Stimulated activated naive CD4-positive, alpha-beta T cell (primary cell): ENCODE measurements at places on chromosomes 7 and 10.

GRCh38 chr10:132586739-132587138 lies 49.2 kb downstream of the INPP5A start:
- DNase-seq: no peak

DNA sequence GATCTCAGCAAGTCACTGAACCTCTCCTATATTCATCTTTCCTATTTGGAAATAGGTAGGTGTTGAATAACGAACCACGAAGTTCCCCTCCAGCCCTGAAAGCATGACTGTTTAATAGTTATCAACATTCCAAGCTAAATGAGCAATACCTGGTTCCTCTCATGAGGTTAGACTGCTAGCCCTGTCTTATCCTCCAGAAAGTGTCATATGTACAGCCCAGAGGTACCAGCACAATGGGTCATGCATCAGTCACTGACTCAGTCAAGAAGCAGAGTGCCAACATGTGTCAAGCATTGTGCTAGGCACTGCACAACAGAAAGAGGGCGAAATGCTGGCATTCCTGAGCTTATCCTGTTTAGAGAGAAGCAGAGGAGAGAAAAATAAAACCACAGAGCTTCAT lies 70.0 kb downstream of the AMPH start:
- no peak for DNase-seq

- no peak for DNase-seq
Observed at GRCh38 chr7:53446170-53446569, 410.7 kb downstream of the POM121L12 start.

DNA sequence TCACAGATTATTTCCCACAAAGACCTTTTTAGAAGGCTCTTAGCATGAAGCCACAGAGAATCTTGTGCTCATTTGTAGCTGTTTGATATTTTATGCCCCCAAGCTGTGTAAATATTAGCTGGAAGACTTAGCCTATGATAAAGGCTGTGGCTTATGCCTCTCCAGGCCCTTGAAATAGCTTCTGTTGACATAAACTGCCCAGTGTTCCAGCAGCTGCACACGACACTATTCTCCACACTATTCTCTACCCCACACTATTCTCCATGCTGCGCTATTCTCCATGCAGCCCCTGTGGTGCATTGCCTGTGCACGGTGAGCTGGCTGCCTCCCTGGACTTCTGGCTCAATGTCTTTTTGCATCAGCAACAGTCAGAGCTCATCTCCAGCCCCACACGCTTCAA lies 13.1 kb downstream of the DDC start:
- no peak for DNase-seq

- no peak for DNase-seq
Observed at GRCh38 chr10:31466313-31466712, 147.3 kb downstream of the ZEB1 start.

- no peak for DNase-seq
Observed at GRCh38 chr7:82442492-82443035, 1.0 kb downstream of the CACNA2D1 start.

GRCh38 chr10:5500910-5501309 lies 1.5 kb upstream of the CALML5 start:
- no peak for DNase-seq

- peak; percentile 59 for DNase-seq
Observed at GRCh38 chr10:33155720-33156638, 178.5 kb downstream of the NRP1 start.

- DNase-seq: no peak
Observed at GRCh38 chr10:75663947-75664664, 232.7 kb downstream of the LRMDA start.

DNA sequence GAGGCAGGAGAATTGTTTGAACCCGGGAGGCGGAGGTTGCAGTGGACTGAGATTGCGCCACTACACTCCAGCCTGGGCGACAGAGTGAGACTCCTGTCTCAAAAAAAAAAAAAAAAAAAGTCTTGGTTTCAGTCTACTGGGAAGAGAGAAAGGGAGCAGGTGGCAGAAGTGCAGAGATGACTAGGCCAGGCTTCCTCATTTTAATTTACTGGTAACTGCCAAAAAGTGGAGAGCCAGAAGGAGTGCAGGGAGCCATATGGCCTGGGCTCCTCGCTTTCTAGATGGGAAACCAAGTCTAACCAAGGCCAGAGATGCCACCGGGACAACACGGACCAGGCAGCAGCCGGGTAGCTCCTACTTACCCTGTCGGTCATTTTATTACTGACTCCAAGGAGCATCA lies 12.2 kb downstream of the SEPHS1 start:
- no peak for DNase-seq

GRCh38 chr7:146961617-146962016 lies 845.0 kb downstream of the CNTNAP2 start:
- no peak for DNase-seq

DNA sequence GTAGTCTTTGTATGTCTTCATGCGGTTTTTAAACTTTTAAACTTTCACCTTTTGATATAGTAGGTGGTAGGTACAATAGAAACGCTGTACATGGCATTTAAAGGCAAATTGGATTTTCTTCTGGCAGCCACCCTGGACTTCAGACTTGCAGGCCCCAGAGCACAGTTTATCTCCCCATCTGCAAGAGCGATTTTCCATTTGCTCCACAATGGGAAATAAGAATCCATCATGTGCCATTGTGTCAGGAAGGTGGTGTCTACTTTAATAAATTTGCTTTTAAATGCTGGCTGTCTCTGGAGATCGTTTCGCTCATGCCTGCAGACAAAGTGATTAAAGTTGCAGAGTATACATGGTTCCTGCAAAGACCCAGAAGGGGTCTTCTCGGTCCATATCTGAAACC lies 38.9 kb downstream of the UNC5B start:
- DNase-seq: no peak

DNA sequence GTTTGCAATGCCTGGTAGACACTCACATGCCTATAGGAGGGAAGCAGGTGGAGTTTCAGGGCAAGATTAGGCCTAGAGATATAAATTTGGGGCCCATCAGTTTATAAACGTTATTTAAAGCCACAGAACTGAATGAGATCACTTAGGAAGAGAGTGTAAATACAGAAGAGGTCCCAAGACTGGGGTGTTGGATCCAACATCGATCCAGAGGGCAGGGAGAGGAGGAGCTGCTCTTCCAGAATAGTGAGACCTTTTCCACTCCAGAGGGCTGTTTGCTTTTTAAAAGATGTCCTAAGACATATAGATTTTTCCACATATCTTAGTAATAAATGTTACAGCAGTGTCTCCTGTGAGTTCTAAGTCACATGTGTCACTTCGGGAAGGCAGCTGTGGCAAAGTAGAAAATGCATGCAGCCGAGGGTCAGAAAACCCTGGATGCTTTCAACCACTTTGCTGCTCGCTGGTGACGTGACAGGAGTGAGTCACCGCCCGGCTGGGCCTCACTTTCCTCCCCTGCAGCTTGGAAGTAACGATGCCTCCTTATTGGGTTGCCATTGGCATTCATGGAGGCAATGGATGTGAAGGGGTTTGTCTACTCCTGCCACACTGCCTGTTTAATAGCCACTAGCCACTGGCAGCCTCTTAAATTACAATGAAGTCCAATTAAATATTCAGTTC lies 95.4 kb downstream of the TRIL start:
- DNase-seq: no peak

- no peak for DNase-seq
Observed at GRCh38 chr7:45978731-45979211, 57.7 kb upstream of the IGFBP3 start.

GRCh38 chr10:58412502-58412961 lies 27.3 kb downstream of the TFAM start:
- no peak for DNase-seq

DNA sequence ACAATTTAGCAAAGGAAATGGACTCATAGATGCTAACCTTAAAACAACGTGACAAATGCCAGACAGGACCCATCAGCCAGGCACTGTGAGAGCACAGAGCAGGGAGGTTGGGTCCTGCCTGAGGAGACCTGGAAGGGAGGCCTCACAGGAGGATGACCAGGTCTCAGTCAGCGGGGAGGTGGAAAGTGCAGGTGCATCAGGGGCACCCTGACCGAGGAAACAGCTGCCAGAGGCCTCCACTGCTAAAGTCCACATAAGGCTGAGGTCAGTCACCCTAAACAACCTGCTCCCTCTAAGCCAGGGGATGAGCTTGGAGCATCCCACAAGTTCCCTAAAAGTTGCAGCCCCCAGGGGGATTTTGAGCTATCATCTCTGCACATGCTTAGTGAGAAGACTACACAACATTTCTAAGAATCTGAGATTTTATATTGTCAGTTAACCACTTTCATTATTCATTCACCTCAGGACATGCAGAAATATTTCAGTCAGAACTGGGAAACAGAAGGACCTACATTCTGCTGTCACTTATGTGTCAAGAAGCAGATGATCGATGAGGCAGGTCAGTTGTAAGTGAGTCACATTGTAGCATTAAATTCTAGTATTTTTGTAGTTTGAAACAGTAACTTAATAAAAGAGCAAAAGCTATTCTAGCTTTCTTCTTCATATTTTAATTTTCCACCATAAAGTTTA lies 157.6 kb upstream of the LANCL2 start:
- no peak for DNase-seq

DNA sequence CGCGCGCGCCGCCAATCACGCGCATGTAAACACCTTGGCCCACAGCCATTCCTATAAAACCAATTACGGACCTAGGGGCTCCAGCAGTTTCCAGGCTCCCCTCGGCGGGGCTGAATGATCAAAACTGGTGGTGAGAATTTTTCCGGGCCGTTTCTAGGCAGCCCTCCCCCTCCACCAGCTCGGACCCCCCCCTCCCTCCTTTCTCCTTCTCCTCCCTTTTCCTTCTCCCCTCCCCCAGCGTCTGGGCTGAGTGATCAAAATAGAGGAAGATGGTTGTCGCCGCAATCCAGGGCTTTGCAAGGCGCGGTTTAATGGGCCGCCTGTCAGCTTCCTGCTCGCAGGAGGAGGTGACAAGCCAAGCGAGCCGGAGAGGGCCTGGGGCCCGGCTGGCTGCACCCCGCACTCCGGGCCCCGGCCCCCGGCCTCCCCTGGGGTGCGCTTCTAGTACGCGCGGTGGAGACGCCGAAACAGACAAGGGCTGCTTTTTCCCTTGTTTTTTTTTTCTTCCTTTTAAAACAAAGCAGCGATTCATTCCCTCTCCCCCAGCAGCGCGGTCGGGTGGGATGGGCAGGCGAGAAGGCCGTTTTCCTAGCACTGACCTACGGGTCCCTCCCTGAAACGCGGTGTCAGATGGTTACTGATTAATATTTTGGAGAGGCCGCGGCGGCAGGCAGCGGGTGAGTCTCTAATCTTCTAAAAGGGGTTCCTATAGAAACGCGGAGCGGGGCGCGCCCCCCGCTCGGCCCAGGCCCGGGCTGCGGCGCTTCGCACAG lies 528 bp upstream of the TNRC18 start:
- DNase-seq: no peak

GRCh38 chr10:114767101-114767985 lies 54.2 kb upstream of the FHIP2A start:
- DNase-seq: no peak

DNA sequence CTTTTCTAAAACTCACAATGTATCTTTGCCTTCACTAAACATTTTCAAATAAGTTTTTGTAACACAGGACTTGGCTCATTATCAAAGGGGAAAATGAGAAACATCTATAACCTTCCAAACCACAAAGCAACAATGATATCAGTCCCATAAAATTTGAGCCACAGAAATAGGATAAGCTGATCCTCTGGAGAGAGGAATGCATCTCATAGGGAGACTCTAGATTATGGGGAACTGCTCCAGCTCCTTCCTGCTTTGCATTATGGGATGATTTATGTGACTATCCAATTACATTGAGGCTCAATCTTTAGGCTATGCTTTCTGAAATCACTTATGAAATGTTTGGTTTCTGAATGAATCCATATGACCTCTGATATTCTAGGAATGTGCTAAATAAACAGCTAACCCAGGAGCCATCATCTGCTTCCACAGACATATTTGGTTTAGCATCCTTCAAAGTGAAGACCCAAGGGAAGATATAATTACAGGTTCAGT lies 70.4 kb downstream of the CUBN start:
- DNase-seq: no peak

DNA sequence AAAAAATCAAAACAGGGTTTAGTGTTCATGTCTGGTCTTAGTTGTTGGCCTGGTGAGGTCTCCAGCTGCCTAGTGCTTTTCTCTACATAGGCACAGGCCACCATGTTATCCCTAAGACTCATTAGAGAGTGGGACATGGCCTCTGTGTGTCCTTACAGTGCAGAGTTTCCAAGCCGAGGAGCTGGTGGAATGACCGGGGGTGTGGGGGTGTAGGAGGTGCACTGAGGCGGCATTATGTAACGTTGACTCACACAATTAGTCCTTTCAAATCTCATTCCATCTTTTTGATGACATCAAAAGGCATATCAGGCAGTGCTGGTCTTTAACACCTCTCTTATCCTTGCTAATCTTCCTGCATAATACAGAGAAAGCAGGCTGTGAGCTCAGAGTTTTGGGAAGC lies 71.3 kb downstream of the MTPN start:
- no peak for DNase-seq

DNA sequence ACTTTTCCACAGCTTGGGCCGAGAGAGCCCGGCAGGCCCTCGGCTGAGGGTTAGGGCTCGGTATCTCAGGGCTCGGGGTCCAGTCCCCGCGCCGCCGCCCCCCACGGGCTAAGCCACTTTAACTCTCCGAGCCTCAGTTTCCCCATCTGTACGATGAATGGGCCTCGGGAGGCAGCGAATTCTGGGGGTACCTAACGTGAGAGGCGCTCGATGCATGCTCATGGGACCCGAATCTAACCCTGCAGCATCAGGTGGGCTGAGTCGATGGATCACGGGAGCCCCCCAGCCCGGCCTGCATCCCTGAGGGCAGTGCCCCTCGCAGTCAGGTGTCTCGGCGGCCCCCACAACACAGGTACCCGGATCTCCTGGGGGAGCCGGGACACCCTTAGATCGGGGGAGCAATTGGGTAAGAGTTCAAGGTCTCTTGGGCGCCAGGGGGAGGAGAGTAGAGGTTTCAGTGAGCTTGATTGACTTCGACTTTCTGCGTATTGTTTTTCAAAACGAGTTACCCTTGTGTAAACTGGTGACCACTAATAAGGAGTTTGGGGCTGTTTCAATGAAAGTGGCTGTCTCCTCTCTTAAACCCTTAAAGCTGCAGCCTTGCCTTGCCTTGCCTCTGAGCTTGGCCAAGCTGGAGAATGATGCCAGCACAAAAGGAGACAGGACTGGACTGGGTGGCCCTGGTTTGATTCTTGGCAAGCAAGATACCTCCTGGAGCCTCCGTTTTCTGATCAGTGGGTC lies 631 bp downstream of the POR start:
- peak; percentile 51 for DNase-seq

DNA sequence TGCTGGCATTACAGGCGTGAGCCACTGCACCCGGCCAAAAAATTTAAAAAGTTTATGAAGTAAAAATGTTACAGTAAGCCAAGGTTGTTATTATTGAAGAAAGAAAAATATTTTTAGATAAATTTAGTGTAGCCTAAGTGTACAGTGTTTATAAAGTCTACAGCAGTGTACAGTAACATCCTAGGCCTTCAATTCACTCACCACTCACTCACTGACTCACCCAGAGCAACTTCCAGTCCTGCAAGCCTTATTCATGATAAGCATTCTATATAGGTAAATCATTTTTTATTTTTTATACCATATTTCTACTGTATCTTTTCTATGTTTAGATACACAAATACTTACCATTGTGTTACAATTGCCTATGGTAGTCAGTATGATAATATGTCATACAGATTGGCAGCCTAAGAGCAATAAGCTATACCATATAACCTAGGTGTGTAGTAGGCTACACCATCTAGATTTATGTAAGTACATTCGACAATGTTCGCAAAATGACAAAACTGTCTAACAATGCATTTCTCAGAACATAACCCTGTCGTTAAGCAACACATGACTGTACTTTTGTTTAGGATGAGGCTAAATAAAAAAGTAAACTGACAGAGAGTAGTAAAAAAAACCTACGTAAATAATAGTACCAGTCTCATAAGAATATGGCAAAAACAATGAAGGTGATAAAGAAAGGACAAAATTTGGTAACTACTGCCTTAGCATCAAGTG lies 77.8 kb upstream of the FAM133B start:
- DNase-seq: no peak

GRCh38 chr10:100977436-100977835 lies 8.1 kb downstream of the SEMA4G start:
- no peak for DNase-seq
